ENCODE measurements at places on chromosomes 6 and 20.

DNA sequence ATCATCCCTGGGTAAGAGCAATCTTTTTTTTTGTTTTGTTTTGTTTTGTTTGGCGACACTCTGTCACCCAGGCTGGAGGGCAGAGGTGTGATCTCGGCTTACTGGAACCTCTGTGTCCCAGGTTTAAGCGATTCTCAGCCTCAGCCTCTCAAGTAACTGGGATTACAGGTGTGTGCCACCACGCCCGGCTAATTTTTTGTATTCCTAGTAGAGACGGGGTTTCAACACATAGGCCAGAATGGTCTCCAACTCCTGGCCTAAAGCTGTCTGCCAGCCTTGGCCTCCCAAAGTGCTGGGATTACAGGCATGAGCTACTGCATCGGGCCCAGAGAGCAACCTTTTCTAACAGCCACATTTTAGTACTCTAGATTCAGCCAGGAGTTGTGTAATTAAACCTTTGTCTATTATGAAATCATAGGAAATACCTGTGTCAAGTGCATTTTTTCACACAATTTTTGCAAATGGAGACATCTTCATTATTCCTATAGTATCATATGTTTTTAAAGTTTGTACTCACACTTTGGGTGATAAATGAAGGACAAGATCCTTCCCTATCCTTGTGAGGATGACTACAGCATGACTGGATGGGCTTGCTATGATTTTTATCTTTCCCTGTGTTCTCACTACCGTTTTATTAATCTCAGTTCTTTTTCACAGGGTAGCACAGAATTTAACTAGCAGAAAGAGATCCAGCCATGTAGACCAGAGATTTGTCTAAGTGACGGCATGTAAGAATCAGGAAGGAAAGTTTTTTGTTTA lies 82.6 kb downstream of the OR2B2 start:
- no peak for DNase-seq

GRCh38 chr6:4521070-4521469 lies 255.1 kb upstream of the CDYL start:
- DNase-seq = no peak

- no peak for DNase-seq
Observed at GRCh38 chr6:82641677-82642076, 278.1 kb downstream of the TPBG start.

DNA sequence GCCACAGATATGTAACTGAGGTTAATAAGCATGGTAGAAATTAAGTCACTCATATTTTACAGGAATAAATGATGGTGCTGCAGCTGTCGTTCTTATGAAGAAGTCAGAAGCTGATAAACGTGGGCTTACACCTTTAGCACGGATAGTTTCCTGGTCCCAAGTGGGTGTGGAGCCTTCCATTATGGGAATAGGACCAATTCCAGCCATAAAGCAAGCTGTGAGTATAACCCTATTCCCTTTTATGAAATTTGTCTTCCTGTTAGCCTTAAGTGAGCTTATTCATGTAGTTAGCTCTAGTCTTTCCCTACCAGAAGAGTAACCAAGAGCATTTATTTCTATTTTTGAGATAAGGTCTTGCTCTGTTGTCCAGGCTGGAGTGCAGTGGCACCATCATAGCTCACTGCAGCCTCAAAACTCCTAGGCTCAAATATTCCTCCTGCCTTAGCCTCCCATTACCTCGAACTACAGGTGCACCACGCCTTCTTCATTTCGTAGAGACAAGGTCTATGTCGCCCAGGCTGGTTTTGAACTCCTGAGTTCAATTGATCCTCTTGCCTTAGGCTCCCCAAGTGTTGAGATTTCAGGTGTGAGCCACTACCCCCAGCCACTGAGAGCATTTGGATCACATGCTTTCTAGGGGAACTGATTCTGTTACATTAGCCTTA lies 12.0 kb downstream of the TCP1 start:
- DNase-seq = no peak

GRCh38 chr6:100680163-100680562 lies 201.0 kb downstream of the ASCC3 start:
- DNase-seq = no peak

DNA sequence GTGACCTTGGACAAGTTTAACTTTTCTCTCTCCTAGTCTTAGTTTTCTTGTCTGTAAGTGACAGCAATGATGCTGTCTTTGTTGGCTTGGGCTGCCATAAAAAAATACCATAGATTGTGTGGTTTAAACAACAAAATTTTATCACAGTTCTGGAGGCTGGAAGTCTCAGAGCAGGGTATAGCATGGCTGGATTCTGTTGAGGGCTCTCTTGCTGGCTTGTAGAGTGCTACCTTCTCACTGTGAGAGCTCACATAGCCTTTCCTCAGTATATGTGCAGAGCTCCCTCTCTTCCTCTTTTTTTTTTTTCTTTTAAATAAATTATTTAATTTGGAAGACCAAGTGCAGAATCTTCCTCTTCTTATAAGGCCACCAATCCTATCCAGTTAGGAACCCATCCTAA lies 26.3 kb downstream of the HFE start:
- DNase-seq = no peak

GRCh38 chr6:116328528-116328903 lies 42.2 kb upstream of the DSE start:
- DNase-seq = no peak

DNA sequence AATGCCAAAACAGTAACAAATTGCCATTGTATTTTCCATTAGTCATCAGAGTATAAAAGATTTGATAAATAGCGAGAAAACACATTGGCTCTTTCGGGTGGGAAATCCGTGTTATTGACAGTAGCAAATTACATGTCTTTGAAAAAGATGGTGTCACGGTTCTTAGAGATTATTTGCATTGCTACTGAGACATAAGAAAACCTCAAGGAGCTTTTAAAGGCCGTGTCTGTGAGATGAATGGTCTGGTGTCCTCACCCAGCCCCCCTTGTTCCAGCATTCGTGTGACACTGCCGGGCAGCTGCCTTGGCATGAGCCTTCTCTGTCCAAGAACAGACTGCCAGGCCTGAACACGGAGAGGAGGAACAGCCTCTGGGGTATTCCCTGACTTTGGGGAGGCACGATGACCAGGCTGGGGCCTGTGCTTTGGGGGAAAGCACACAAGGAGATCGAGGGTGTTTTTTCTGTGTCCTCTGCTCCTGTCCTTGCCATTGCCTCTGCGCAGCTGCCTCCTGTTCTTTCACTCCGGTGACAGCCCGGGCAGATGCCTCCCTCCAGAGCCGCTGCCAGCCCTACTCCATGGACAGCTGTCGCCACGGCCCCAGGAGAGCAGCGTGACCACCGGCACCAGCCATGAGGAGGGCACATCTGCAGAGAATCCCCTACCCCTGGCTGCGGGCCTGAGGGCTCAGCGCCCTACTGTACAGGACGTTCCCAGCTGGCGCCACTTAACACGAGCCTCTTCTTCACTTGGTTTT lies 167.7 kb upstream of the CDYL start:
- no peak for DNase-seq

DNA sequence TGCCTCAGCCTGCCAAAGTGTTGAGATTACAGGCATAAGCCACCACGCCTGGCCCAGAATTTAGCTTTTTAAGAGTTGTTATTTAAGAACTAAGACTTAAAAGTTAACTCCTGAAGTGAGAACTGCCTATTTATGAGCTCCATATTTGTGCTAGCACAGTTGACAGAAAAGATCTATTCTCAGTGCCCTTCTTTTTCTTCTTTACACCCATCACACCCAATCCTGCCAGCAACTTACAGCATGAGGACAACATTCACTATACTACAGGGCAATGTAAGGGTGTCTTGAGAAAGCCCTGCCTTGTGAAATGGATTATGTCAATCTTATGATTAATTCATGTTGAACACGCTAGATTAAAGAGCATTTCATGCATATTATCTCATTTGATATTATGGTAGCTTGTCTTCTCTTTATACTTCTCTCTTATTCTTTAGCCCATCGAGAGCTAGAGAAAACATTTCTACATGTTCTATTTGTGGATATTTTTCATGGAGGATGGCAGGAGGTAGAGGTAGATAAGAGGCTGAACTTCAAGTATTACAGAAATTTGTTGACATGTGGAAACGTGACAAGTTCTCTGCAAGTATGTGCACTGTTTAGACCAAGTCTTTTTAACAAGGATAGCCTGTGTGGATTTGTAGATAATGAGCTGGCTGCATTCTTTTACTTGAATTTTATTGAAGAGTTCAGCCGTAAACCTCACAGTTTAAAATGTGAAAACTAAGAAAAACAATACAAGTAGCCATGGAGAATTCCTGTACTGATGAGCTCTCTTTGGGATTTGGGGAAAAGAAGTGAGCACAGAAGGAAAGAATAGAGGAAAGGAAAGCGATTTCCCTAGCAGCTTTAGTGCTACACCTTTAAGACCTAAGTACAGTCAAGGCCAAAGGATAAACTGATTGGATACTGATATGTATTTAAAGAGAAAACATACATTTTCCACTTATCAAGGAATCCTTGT lies 212.2 kb downstream of the ARHGAP18 start:
- no peak for DNase-seq

GRCh38 chr20:45433316-45433715 lies 17.4 kb downstream of the PIGT start:
- no peak for DNase-seq

GRCh38 chr6:110527516-110527915 lies 51.1 kb upstream of the SLC22A16 start:
- DNase-seq = no peak

DNA sequence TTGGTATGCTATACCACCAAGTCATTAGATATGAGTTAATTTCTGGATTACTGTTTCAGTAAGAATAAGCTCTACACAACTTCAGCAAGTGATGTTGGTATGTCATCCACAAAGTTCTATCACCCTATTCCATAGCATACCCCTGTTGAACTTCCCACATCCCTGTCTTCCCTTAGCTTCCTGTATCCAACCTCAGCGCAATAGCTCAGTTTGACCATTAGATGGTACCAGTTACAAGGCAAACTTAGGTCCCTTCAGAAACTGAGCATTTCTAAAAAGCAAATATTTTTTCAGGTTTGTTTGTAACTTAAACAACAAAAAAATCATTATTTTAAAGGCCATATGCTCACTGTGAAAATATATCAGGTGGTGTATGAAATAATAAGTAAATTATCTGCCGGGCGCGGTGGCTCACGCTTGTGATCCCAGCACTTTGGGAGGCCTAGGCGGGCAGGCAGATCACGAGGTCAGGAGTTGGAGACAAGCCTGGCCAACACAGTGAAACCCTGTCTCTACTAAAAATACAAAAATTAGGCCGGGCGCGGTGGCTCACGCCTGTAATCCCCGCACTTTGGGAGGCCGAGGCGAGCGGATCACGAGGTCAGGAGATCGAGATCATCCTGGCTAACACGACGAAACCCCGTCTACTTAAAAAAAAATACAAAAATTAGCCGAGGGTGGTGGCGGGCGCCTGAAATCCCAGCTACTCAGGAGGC lies 8.8 kb upstream of the MOG start:
- no peak for DNase-seq

DNA sequence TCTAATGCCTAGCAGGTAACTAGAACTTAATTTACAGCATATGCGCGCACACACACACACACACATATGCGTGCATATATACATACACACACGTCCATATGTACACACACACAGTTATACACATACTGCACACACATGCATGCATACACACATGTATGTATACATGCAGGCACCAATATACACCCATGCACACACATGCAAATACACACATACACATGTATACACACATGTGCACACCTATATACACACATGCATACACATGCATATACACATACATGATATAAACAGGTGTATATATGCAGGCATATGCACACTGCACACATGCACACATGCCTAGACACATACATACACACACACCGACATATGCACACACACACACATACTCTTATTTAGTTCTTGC lies 1.9 kb downstream of the CCR6 start:
- DNase-seq = no peak

DNA sequence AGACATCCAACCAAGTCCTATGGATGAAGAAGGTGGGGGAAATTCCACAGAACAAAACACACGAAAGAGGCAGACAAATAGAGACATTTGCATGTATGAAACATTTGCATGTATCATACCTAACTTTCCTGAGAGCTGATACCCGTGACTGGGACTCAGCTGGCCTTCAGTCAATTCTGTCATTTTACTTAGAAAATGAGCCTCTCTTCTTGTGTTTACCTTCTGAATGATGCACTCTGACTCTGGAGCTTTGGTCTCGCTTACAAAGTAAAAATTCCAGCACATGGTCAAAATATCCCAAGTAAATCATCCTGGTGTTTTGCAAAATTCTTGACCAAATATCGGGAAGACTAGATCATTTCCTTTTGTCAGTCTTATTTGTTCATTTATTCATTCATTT lies 46.9 kb downstream of the MMUT start:
- no peak for DNase-seq

Data from T-cell (primary cell).